ENCODE measurements at places on chromosomes 1 and 21.

- no peak for DNase-seq
Measured at GRCh38 chr1:36300526-36300925, 5.6 kb upstream of the SH3D21 start.

GRCh38 chr1:1402072-1402900 lies 3.2 kb upstream of the CCNL2 start:
- no peak for DNase-seq

GRCh38 chr1:78142736-78143135 lies 97.0 kb downstream of the GIPC2 start:
- no peak for DNase-seq

DNA sequence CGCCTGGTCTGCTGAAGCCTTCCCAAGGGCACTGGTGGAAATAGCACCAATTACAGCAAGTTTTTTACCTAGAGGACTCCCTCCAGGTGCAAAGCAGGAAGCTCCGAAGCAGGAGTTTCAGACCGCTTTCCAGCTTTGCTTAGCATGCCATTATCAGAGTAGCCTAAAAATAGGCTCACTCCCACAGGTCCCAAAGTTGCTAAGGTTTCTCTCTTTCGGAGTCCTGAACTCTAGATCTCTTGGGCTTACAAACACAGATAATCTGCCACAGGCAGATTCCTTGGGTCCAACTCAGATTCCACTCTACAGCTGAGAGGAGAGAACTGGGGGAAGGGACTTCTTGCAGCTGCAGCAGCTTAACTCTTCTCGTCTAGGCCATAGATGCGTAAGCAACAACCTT lies 22.5 kb downstream of the ZMYND12 start:
- DNase-seq: no peak

- no peak for DNase-seq
Measured at GRCh38 chr1:42576935-42577334, 81.3 kb upstream of the PPIH start.

DNA sequence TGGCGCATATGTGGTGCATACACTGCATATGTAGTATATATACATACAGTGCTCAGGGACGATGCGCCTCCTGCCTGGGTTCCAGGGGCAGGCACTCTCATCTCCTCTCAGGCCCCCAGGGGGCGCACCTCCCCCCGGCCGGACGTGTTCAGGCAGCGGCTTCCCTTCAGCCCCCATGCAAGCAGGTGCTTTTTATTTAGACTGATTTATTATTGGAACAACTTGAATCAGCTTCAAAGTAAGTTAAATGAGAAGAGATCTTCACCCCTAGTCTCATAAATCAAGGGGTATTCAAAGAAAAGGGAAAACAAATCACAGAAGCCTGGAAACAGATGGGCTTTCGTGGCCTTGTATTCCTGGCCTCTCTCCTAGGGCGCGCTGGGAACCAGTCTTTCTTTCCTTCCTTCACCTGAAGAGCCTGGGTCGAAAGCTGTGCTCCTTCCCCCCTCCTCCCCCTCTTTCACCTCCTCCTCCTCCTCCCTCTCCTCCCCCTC lies 64.6 kb downstream of the UBIAD1 start:
- no peak for DNase-seq

- DNase-seq: no peak
Measured at GRCh38 chr1:9690440-9691107, 39.0 kb downstream of the PIK3CD start.

- no peak for DNase-seq
Measured at GRCh38 chr1:38327559-38327973, 281.0 kb upstream of the POU3F1 start.

DNA sequence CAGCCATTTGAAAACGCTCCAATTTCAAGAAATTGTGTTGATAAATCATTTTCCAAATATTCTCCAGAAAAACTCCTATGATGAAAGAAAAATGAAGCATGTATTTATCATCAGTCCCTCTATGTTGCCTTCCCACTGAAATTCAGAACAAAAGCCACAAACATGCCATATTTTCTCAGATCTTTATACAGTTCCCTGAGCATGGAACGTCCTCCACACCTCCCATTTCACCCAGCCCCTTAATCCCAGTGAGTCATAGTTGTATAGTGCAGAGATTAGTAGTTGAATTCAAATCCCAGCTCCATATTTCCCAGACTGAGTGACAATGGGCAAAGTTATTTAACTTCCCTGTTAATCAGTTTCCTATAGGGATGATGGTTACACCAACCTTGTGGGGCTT lies 20.6 kb upstream of the NPL start:
- DNase-seq: peak; percentile 28

GRCh38 chr1:61609040-61609439 lies 115.9 kb downstream of the TM2D1 start:
- no peak for DNase-seq

- no peak for DNase-seq
Measured at GRCh38 chr1:227730630-227731151, 4.4 kb downstream of the JMJD4 start.

- no peak for DNase-seq
Measured at GRCh38 chr1:178937695-178938094, 66.8 kb upstream of the ANGPTL1 start.

DNA sequence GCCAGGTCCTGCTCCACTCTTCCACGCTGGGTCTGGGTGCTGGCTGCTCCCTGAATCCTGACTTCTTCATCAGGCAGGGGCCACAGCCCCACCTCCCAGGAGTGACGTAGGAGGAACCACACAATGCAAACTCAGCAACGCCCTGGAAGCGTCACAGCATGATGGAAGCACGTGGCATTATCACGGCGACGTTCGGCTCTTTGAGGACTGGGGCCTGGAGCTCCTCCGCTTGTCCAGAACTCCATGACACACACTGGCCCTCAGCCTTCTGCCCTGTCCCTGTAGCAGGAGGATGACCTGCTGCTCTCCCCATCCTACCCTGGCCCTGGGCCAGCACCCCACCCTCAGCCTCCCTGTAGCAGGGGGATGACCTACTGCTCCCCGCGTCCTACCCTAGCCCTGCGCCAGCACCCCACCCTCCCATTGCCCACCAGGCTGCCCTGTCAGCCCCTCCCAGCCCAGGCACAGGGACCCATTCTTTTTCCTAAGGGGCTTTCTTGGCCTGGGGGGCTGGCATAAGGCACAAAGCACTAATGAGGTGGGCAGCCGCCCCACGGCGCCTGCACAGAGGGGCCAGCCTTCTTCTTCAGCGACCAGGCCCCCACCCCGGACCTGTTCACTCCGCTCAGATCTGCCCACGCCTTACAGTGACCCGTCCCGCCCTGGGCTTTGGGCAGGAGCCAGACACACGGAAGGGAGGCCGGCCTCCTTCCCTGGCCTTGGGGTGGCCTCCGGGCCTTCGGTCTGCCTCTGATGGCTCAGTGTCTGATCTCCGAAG lies 65.7 kb downstream of the DHRS3 start:
- no peak for DNase-seq

DNA sequence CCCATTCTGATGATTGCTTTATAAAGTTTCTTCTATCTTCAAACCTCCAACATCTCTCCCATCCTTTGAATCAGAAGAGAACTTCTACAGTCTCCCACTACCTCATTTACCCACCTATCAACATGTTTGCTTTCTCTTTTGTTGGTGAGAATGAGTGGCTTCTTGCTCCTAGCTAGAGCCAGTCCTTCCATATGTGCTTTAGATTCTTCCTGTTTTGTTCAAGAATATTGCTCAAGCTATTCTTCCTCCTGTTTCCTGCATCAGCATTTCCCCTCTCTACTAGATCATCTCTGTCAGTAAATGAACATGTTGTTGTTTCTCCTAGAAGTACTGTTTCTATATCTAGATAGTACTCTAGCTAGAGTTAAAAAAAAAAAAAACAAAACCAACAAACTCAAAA lies 6.3 kb downstream of the ATF6 start:
- no peak for DNase-seq

GRCh38 chr1:229870381-229870780 lies 196.7 kb upstream of the GALNT2 start:
- DNase-seq: no peak

- DNase-seq: no peak
Measured at GRCh38 chr1:37035796-37036666, 1.7 kb upstream of the GRIK3 start.

GRCh38 chr1:230191079-230191804 lies 124.2 kb downstream of the GALNT2 start:
- DNase-seq: no peak

GRCh38 chr1:61160526-61160925 lies 78.2 kb downstream of the NFIA start:
- no peak for DNase-seq

DNA sequence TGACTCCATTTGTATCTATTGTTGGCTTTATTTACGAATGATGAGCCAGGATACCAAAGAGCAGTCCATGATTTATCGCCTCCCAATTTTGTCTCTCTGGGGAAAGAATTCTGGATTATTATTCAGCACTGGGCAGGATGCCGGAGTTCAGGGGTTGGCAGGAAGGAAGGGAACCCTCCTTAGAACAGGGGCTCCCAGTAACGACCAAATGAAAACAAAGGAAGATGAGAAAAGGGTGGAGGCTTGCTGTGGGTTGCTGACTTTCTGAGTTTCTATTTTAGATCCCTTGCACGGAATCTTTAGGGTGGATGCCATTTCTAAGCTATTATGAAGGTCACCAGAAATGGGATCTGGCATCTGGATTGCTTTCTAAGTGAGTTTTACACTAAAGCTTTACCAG lies 231.2 kb upstream of the LYPLAL1 start:
- no peak for DNase-seq

DNA sequence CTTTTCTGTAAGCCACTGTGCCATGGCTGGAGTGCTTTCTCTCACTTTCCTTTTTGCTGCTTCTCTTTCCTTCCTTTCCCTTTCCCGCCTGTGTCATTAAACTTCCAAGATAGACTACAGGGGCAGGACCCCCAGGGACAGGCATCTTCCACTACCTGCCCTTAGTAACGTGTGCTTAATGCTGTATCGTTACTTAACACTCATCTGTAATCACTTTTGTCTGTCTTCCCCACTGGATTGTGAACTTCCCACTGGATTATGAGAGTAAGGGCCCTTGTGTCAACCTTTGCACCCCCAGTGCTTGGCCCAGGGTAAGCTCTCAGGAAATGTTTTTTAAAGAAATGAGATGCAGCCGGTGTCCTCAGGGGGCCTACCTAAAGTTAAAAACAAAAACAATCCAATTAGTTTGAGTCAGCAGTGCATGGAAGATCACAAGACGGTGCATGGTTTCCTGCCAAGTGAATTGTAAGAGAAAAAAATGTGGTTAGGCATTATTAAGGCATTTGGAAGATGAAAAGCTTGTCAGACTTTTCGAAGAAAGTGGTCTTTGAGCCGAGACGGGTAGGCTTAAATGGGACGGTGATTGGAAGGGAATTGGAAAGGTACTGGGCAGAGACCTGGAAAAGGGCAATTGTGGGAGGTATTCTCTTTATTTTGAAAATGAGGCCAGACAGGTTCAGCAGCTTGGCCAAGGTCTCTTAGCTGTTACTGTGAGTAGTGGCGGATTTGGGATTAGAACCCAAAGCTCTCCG lies 958 bp downstream of the LYPLAL1 start:
- peak; percentile 62 for DNase-seq

GRCh38 chr1:160641323-160642280 lies 5.2 kb downstream of the SLAMF1 start:
- DNase-seq: no peak

DNA sequence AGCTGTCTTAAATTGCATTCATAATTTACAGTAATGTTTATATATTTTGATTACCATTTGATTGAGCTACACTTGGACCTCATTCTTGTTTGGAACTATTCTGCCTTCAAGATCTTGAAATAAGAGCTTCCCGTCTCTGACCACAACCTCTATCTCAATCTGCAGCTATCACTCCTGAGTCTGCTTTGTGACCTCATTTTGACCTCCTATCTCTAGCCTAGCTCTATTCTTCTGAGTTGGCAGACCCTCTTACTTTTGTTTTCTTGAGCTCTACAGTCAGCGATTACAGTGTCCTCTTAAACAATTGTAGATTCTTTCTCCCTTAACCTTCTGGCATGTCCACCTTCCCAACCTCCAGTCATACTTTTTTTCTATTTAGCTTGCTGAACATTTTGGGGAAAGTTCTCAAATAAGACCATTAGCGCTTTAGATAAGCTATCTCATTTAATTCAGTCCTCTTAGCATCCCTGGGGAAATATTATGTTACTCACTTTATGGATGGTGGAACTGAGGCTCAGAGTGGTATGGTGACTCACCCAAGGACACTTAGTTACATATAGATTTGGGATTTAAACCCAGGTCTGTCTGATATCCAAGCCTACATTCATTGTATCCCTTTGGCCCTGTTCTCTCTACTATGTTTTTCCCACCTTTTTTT lies 19.1 kb downstream of the RPAP2 start:
- no peak for DNase-seq

GRCh38 chr1:28104866-28105467 lies 16.6 kb upstream of the EYA3 start:
- DNase-seq: peak; percentile 22

- DNase-seq: peak; percentile 73
Measured at GRCh38 chr1:31101147-31101502, 35.6 kb upstream of the PUM1 start.

GRCh38 chr1:189774721-189775287 lies 702.9 kb downstream of the BRINP3 start:
- no peak for DNase-seq

GRCh38 chr1:26839339-26839722 lies 12.8 kb downstream of the ZDHHC18 start:
- DNase-seq: no peak

GRCh38 chr1:169550294-169550693 lies 36.0 kb downstream of the F5 start:
- DNase-seq: peak; percentile 7

GRCh38 chr1:35577071-35577998 lies 4.2 kb downstream of the TFAP2E start:
- no peak for DNase-seq

GRCh38 chr1:37901893-37902225 lies 42.5 kb upstream of the MTF1 start:
- no peak for DNase-seq

GRCh38 chr1:229459815-229460214 lies 25.9 kb upstream of the ACTA1 start:
- DNase-seq: no peak

- DNase-seq: no peak
Measured at GRCh38 chr1:234647245-234647644, 37.3 kb upstream of the IRF2BP2 start.

GRCh38 chr1:80441664-80442063 lies 1359.1 kb upstream of the ADGRL2 start:
- no peak for DNase-seq

DNA sequence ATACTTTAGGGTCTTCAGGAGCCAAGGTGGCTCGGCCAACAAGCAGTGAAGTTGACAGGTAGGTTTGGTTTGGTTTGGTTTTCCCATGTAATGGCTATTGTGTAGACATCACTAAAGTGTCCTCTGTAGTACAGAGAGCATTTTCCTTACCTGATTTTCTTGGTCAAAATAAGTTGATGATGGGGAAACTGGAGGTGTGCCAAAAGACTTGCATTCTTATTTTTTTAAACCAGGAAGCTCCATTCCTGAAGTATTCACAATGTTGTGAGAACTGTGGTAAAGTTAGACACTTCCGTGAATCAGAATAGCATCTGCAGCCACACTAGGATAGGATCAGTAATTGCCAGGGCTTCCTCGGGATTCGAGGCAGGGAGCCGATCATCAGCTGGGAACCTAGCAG lies 2.9 kb downstream of the ZBTB37 start:
- no peak for DNase-seq

DNA sequence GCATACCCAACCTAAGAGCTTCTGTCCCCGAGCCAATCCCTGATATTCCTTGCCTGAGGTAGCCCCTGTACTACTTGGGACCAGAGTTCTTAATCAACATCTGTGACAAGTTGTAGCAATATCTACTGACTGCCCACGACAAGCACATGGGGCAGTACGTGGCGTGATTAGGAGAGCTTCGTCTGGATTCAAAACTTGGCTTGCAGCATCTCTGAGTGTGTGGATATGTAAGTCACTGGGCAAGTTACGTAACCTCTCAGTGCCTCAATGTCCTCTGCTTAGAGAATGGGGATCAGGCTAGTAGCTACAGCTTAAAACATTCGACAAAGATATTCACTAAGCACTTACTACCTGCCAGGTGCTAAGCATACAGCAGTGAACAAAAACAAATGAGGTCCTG lies 5.0 kb downstream of the HSPG2 start:
- no peak for DNase-seq
